Vagina (tissue), 2 donors: ENCODE measurements at places on chromosomes 16 and 17.

GRCh38 chr16:85069171-85069570 lies 41.6 kb downstream of the KIAA0513 start:
- no peak for DNase-seq

- DNase-seq: no peak
Observed at GRCh38 chr17:12613566-12613965, 52.1 kb upstream of the MYOCD start.

DNA sequence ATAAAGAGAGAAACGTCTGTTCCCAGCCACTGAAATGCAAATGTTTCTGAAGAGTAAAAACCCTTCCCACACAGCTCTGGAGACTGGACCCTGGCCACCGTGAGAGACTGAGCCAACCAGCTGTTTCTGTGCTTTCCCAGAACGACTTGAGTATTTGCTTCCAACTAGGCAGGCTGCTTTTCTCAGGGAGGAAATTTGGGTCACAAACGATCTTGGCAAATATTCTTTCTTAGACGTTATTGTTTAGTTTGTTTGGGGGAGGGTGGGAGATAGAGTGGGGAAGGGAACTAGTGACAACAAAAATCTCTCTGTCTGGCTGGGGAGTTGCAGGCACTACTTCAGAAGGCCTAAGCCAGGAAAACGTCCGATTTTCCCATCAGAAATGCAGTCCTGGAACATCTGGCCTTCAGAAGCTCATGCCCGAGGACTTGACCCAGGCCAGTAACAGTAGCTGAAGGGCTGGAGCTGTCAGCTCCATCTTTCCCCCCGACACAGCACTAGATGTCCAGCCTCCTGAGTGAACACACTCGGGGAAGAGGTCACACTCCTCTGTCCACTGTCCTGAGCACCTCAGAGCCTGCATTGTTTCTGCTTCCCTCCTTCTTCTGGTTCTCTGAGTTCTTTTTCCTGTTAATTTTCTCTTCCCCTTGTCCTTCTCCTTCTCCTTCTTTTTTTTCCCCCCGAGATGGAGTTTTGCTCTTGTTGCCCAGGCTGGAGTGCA lies 4.0 kb downstream of the CCDC92B start:
- no peak for DNase-seq

DNA sequence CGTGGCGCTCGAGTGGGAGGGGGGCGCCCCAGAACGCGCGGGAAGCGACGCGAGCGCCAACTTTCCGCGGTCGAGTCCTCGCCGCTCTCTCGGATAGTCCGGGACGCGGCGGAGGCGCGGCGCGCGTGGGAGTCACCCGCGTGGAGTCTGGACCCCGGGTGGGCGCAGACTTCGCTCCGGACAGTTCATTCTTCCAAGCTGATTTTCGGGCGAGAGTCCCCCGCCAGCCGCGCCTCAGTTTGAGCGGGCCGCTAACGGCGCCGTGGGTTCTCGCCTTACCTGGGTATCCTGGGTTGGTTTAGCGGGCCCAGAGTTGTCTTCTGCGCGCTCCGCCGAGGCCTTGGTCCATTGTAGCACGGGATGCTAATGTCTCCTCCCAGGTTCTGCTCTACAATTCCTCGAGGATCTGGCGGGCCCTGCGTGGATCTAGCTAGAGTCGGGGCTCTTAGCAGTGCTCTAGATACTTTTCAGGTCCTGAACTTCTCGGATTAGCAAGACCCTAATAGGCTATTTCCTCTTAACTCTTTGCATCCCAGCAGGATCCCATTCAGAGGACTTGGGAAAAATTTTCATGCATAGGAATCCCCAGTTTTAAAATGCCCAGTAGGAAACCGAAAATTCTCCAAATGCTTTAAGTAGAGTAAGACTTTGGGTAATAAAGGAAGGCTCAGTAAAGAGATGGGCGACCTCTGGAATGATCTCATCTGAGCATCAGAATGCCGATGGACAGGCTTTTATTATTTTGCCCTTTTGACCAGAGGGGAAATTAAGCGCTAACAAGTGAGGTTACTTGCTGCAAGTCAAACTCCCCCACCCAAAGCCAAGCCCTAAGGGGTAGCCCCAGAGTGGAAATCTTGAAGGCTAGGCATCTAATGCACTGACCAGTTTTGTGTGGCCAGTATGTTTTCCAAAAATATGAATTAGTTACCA lies 537 bp upstream of the GJC1 start:
- DNase-seq: no peak

GRCh38 chr16:75279305-75279704 lies 27.9 kb upstream of the BCAR1 start:
- no peak for DNase-seq

DNA sequence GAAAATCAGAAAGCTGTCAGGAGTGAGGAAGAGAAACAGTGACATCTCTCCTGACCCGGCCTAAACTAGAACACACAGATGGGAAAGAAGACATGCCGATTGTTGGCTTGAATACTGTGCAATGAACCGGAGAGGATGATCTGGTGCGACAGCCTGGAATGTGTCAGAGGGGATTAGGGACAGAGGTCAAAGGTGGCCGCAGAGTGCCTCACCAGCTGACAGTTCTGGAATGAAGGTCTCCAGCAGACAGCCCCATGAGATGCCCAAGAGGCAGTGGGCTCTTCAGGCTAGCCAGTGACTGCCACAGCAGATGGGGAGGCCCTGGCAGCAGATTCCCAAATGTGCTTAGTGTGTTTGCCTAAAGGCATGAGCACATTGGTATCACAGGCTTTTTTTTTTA lies 623.2 kb downstream of the CDH8 start:
- no peak for DNase-seq

DNA sequence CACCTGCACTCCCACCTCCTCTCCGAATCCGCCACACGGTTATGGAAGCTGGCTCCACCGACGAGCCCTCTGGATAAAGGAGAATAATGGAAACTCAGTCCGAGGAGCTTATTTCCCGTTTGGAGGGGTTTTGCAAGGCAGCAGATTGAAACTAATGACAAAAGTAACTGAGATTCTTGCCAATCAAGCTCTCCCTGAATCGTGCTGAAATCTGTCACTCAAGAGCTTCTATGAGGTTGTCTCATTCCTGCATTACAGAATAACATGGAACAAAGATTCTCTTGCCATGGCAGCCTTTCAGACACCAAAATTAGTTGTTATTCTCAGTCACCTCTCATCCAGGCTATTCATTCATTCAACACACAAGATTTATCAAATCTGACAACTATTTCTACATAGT lies 405.9 kb downstream of the SOX9 start:
- DNase-seq: no peak

DNA sequence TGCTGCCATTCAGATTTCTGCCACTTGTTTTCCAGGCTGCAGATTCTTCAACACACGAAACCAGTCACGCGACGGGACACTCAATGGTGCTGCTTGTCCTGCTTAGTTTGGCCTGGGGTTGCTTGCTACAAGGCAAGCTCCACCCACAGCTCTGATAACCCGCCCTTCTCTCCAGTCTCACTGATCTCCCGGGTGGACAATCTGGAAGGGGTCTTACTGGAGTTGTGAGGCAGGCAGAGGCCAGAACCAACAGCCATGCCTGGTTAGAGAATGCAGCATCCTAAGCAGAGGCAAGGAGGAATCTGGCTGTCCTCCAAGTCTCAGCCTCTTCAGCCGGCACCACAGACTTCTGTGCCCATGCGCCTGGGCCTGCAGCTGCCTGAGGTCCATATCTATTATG lies 119.1 kb downstream of the KCNJ12 start:
- no peak for DNase-seq

DNA sequence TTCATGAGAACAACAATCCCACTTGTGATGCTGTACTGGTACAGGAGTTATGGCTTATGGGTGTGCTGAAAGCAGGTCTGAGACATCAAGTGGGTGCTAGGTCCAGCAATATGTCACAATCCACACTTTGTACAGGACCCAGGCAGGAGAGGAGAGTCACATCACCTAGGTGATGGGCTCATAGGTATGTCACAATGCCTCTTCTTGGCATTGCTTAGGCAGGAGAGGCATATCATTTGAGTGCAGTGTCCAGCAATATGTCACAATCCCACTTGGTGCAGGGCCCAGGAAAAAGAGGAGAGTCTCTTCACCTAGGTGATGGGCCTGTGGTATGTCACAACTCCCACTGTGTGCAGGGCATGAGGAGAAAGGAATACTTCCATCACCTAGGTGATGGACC lies 2110.0 kb downstream of the TP53TG3F start:
- no peak for DNase-seq
